ENCODE measurements at places on chromosomes 2 and 18. TPM values are rescaled to one million over a fixed set of nuclear protein-coding genes. Genes with fewer than 3 reads are reported as not detected.

DNA sequence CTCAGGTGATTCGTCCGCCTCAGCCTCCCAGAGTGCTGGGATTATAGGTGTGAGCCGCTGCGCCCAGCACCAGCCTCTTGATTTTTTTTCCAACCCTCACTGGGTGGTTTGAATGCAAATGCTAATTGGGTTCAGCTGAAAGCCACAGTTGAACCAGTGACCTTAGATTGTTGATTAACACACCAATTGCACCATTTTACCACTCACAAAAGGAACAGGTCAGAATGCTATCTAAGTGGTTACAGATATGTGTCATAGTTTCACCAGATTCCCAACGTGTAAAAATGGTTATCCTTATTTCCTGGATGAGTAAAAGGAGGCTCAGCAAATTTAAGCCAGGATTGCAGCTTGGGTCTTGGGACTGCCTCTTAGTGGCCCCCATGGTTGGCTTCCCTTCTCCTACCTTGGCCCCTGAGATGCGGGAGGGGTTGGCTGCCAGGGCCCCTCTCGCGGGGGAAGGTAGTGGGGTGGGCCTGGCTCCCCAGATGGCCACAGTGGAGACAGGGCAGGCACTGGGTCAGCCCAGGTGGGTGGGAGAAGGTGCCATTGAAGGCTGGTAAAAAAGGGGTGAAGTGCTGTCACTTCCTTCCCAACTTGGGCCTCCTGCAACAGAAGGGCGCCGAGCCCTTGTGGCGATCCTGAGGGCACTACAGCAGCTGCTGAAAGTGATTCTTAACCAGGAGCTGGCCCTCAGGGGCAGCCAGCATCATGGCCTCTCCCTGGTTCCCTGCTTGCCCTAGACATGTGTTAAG is 164.9 kb upstream of the HAAO start:
- peak; percentile 66 for DNase-seq

- DNase-seq = no peak
These were observed 84.8 kb downstream of the SETBP1 start for GRCh38 chr18:44765456-44765855.

MYL12A gene
- 450 TPM for total RNA-seq

SERPINB4 gene
- total RNA-seq = not detected

DNA sequence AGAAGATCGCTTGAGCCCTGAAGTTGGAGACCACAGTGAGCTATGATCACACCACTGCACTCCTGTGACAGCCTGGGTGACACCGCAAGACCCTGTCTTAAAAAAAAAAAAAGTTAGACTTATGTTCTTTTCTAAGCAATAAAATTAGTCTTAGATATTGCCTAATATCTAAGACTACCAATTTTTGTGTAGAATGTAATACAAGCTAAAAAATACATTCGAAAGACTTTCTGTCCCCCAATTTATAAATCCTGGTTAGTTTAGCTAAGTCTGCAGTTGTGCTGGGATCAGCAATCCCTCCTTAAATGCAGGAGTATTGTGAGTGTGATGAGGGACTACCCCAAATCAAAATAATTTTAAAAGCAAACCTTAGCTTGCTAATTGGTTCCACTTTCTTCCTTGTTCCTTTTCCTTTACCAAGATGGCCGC is 358 bp upstream of the STAMBP start:
- DNase-seq = no peak

WBP1 gene
- 83.9 TPM for total RNA-seq

Measured in kidney (tissue), 22 donors.